ENCODE measurements at places on chromosomes 6 and 20.

GRCh38 chr6:34425132-34425497, 754 bp downstream of the RPS10 start:
- no peak for DNase-seq

GRCh38 chr6:14091339-14091978, 26.1 kb upstream of the CD83 start:
- no peak for DNase-seq

- DNase-seq, result no peak
These were observed 99.3 kb upstream of the VSTM2L start for GRCh38 chr20:37803438-37804307.

DNA sequence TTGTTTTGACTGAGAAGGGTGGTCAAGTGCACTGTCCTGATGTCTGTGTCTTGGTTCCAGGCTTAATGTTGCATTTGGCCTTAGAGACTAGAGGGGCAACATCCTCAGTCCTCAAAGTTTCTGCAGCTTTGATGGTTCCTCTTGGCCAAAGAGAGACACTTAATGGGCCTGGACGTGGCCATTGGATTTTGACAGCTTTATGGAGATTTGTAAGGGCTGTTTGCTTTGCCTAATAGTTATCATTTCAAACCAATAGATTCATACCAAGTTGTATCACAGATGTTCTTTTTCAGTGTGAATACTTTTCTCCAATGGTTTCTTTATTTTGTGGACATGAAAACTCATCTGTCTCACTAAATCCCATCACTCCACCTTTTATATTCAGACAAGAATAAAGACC, 45.8 kb upstream of the CLIC5 start:
- DNase-seq, result no peak

DNA sequence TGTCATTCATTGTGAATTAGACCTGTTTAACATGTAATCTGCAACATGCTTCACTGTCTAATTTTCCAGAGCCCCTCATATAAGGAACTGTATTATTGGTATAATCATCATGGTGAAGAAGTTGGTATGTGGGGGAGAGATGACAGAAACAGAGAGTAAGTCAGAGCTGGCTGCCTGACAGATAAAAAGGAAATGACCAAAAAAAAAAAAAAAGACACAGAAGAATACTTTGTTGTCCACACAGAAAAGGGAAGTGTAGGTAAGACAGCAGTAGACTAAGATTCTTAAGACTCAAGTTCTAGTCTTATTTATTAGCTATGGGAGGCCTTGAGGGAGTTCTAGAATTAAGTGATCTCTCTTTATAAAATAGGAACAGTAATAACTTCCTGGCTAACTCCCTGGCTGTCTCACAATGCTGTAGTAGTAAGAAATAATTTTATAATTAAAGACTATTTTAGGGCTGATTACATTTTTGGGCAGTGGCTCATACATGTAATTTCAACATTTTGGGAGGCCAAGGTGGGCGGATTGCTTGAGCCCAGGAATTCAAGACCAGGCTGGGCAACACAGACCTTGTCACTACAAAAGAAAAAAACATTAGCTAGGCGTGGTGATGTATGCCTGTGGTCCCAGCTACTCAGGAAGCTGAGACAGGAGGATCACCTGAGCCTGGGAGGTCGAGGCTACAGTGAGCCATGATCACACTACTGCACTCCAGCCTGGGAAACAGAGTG, 102.5 kb downstream of the PRL start:
- DNase-seq, result no peak

- DNase-seq, result no peak
These were observed 38.6 kb downstream of the PREX1 start for GRCh38 chr20:48789185-48789668.

GRCh38 chr20:46746956-46747526, 37.6 kb downstream of the SLC2A10 start:
- DNase-seq, result no peak

- DNase-seq, result no peak
These were observed 211.6 kb upstream of the MARCKS start for GRCh38 chr6:113645576-113645970.

DNA sequence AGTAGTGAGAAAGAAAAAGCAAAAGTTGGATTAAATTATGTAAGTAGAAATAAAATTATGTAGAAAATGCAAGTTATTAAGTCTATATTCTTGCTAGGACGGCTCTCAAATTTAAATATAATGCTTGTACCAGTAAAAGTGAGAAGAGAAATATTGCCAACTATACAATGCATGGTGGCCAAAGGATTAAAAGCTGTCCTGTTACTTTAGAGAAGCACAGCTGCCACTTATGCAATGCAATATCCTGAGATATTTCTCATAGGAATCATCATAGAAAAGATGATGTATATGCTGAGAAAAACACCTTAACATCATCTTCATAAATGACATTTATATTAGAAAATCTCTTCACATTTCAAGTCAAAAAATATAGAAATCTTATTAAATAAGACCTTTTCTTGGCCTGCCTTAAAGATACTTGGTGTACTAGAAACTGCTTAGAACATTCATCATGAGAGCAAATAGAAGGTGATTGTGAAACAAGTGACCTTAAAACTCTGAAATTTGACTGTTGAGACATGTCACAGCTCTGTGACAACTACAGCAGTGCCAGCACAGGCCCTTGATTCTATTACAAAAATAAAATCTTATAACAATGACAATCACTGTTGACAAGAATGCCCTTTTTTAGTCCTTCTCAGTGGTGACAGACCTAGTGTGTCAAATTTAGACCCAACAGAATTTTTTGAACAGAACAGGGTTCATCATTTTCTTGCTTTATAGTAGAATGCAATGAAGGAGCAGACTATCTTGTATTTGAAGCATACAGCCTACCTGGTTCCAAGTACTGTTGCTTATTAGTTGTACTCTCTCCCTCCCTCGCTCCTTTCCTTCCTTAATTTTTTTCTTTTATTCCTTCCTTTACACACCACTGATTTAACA, 173.1 kb downstream of the CLVS2 start:
- no peak for DNase-seq

DNA sequence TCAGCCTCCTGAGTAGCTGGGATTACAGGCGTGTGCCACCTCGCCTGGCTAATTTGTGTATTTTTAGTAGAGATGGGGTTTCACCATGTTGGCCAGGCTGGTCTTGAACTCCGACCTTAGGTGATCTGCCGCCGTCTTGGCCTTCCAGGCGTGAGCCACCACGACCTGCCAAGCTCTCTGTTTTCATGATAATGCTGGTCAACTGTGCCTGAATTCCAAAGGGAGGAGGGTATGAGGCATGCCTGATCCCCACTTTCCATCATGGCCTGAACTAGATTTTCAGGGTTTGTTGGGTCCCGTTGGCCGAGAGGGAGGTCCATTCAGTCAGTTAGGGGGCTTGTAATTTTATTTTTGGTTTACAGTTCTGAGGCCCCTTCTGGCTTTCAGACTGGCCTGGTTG, 28.0 kb upstream of the ANGPT4 start:
- DNase-seq, result no peak

DNA sequence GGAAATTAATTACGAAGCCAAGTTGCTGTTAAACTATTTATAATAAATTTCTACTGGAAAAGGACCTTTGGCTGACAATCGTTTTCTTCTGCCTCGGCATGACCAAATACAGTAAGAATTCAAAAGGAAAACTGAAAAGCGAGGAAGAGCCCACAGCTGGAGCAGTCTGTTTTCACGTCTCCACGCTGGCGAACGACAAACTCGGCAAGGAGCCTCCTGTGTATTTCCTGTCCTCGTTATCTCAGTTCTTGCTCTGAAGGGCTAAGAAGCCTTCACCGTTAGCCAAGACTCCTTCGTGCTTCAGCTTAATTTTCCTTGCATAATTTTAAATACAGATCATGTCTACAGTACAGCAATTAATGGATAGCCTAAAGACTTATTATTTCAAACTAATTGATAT, 214.3 kb upstream of the PLCB4 start:
- no peak for DNase-seq

GRCh38 chr20:25439328-25439727, 31.9 kb downstream of the GINS1 start:
- no peak for DNase-seq

GRCh38 chr20:57501461-57502335, 23.2 kb downstream of the CTCFL start:
- no peak for DNase-seq

- no peak for DNase-seq
These were observed 43.0 kb upstream of the CCR6 start for GRCh38 chr6:167079853-167080297.

GRCh38 chr6:22466665-22467245, 102.6 kb upstream of the HDGFL1 start:
- no peak for DNase-seq

- peak; percentile 36 for DNase-seq
These were observed 71.3 kb upstream of the SLC2A12 start for GRCh38 chr6:134123666-134124208.

DNA sequence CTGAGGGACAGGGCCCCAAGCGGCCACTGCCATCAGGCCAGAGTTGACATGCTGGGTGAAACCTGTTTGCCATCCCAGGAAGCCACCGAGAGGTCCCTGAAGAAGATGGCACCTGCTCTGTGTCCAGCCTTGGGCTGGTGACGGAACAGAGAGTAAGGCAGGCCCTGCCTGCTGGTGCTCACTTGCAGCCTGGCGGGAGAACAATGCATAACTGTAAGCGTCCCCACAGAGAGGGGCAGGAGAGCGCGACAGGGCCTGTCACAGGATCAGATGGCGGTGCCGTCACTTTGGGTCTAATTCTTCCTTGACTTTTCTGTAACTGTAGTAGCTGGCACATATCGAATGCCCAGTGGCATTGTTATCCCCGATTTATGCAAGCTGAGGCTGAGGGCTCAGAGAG, 29.0 kb upstream of the VSTM2L start:
- no peak for DNase-seq

DNA sequence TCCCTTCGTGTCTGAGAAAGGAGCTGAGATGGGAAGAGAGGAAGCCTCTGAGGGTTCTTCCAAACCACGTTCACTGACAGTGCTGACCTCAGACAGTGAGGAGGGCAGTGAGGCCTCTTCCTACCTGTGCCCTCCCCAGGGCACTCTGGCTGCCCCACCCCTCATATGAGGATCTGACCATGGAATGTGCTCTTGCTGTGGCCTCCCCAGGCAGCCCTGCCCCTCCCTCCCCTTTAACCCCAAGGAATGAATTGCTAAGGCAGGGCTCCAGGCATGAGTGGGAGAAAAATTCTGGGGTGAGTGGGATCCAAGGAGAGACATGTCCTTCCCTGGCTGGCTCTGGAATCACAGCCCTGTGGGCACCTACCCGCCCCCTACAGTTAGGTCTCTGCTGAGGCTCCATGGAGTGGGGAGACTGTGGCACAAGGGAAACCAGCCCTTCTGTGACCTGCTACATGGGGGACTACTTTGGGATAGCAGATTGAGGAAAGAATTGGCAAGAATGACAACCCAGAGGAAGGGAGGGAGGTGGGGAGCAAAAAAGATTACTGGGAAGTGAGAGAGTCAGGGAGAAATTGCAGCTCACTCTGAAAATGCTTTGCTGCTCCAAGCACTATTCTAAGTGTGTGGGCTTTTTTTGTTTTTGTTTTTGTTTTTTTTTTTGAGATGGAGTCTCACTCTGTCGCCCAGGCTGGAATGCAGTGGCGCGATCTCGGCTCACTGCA, 29.4 kb downstream of the TNXB start:
- no peak for DNase-seq

GRCh38 chr6:159996626-159997497, 28.0 kb downstream of the IGF2R start:
- no peak for DNase-seq

DNA sequence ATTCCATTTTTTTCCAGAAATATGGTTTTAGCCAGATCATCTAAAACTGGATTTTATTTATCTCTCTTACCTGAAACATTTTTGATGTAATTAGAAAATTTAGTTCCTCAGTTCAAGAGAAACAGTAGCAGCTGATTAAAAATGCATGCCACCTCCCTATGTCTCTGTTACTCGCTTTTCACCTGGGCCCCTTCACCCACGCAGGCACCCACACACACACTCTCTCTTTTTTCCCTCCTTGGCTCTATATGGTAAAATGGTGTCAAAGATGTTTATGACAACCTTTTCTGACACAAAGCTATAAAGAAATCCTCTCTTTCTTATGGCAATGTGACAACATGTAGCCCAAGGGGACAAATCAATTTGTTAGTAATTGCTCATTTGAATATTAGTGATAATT, 5.8 kb upstream of the SGK1 start:
- DNase-seq, result no peak

DNA sequence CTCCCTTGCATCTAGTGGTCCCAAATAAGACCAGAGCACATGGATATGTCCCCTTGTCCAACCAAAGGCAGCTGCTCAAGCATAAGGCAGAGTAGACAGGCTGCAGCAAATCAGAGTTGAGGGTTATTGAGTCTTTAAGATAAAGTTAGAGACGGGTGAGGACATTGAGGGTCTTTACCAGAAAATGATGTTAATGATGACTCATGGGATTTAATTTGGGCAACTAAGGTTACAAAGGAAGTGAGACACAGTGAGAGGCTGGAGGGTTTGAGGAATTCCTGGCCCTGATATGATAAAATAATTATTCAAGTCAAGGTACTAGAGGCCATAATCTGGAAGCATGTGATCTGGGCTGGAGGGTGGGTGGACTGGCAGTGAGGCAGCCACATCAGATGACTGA, 133.6 kb downstream of the ALDH8A1 start:
- DNase-seq, result no peak

DNA sequence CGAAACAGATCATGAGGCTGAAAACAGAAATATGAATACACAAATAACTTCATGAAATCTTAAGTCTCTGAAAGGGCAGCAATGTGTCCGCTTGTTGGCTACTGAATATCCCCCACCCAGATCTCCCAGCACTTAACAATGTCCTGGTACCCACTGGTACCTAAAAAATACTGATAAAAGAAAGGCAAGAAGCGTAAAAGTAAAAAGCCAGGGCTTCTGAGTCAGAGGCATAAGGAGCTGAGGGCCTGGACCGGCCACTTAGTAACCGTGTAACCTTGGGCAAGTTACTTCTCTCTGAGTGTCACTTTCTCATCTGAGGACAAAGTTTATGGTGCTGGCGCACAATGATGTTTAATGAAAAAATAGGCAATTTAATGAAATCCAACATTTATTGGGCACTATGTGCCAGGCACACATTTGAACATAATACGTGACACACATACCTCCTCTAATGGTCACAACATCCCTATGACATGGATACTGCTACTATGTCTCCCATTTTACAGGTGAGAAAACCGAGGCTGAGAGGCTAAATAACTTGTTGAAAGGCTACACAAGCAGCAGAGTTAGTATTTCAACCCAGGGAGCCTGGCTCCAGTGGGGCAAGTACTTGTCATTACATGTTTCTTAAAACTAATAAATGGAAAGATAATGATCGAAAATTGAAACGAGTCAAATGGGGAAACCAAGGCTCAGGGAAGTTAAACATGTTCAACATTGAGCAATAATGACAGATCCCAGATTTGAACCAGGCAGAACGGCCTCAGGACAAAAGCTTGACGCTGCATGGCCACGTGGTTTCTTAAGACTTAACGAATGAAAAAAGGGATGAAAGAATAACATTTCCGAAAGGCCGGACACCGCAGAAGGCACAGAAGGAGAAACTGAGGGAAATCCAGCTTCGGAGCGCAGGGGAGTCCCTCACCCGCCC, 828 bp downstream of the TP53RK start:
- DNase-seq, result peak; percentile 52

GRCh38 chr6:131982740-131983259, 31.6 kb upstream of the CCN2 start:
- DNase-seq, result no peak

GRCh38 chr6:133544419-133544818, 303.3 kb downstream of the EYA4 start:
- no peak for DNase-seq

- DNase-seq, result no peak
These were observed 518.1 kb upstream of the JARID2 start for GRCh38 chr6:14727494-14728395.

GRCh38 chr6:83180426-83180950, 12.6 kb downstream of the PGM3 start:
- no peak for DNase-seq
